ENCODE measurements at places on chromosomes 13 and 19. TPM values are rescaled to one million over a fixed set of nuclear protein-coding genes. Genes with fewer than 3 reads are reported as not detected.

DNA sequence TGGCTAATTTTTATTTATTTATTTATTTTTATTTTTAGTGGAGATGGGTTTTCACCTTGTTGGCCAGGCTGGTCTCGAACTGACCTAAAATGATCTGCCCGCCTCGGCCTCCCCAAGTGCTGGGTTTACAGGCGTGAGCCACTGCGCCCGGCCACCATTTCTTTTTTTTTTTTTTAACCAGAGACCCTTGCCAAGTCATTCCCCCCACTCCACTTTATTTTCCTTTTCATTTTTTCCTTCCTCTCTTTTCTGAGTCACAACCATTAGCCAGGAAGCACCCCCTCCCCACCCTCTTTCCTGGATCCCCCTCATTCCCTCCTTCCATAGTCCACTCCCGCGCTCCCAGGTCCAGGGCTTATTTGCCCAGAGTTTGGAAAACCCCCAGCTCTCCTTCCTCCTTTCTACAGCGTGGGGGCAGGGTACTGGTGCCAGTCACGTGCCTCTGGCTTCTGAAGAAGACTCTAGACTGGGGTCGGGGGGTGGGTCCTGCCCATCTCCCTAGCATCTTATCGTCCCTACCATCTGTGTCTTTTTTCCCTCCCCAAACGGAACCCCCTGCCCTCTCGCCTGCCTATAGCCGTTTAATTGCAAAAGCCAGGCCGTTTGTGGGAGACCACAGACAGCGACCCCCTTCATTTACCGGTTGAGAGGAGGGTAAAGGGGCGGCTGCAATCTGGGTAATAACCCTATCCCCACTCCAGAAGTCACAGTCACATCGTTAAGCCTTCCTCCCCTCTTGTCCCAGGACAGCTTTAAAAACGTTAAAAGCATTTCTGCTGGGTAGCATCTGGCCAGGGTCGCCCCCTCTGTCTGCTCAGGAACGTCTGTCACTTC lies 1.1 kb upstream of the CALR start:
- DNase-seq, result no peak

DNA sequence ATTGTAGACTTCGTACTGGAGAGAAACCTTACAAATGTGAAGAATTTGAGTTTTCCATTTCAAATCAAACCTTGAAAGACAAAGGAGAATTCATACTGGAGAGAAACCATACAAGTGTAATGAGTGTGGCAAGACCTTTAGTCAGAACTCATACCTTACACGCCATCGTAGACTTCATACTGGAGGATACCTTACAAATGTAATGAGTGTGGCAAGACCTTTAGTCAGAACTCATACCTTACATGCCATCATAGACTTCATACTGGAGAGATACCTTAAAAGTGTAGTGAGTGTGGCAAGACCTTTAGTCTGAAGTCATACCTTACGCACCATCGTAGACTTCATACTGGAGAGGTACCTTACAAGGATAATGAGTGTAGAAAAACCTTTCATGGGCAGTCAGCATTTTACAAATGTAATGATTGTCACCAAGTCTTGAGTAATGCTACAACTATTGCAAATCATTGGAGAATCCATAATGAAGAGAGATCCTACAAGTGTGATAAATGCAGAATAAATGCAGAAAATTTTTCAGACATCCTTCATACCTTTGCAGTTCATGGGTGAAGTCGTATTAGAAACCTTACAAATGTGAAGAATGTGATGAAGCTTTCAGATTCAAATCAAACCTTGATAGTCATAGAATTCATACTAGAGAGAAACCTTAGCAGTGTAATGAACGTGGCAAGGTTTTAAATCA lies 14.7 kb downstream of the ZNF765 start:
- DNase-seq, result no peak

- no peak for DNase-seq
Observed at GRCh38 chr19:54882758-54883157, 8.7 kb downstream of the FCAR start.

DNA sequence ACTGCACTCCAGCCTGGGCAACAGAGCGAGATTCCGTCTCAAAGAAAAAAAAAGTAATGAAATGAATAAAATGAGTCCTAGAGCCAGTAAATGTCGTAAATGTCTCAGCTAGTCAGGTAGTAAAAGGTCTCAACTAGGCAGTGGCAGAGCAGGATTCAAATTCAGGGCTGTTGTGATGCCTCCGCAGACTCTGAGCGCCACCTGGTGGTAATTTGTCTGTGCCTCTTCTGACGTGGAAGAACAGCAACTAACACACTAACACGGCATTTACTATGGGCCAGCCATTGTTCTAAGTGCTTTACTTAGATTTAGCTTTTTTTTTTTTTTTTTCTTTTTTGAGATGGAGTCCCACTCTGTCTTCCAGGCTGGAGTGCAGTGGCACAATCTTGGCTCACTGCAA lies 30.2 kb downstream of the CYP2F1 start:
- peak; percentile 34 for DNase-seq

Gene RABAC1
- total RNA-seq, result 120 TPM

Gene SIAH3
- not detected for total RNA-seq

GRCh38 chr13:85503797-85504196 lies 295.4 kb downstream of the SLITRK6 start:
- no peak for DNase-seq

GRCh38 chr19:17751103-17751911 lies at the start of gene FCHO1:
TSS of gene FCHO1 (plus strand) at chr19:17751477. CDS start at chr19:17755165, 3,688 bp downstream.
- DNase-seq, result no peak

GRCh38 chr13:21395953-21396352 lies 63.1 kb downstream of the ZDHHC20 start:
- no peak for DNase-seq

Gene FPR1
- total RNA-seq, result 6.0 TPM

Gene NALCN
- total RNA-seq, result not detected

Gene CPB2
- total RNA-seq, result 1.4 TPM

Gene DHPS
- total RNA-seq, result 184 TPM

DNA sequence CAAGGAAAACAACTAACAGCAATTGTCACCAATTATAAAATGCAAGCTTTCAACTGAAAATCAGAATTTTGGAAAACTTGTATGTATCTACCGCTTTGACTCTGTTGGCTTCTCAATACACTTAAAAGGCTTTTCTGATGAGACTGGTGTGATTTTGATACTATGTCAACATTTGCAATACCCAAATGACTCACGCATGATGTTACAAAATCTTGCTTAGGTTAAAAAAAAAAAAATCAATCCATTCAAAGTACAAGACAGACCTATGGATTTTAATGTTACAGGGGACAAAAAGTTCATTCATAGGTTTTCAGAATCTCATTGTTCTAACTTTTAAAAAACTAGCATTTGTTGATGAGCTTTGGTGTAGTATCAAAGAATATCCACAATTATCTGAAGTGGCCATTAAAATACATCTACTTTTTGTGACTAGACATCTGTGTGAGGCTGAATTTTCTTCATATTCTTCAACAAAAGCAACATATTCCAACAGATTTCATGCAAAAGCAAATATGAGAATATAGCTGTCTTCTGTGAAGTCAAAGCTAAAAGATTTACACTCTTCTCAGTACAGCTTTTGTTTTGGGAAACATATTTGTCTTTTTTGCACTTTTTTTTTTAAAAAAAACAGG lies 10.7 kb downstream of the ELF1 start:
- no peak for DNase-seq

- no peak for DNase-seq
Observed at GRCh38 chr19:39679791-39680168, 24.1 kb downstream of the LGALS16 start.

- DNase-seq, result no peak
Observed at GRCh38 chr13:103948426-103948825, 882.2 kb upstream of the SLC10A2 start.

GRCh38 chr19:42193706-42194105 lies 23.8 kb downstream of the DEDD2 start:
- no peak for DNase-seq

Gene SHISA7
- total RNA-seq, result not detected

GRCh38 chr13:26621731-26622401 lies 64.4 kb downstream of the WASF3 start:
- DNase-seq, result no peak
